GM19239 (cell line): ENCODE measurements at places on chromosomes 6 and 20.

DNA sequence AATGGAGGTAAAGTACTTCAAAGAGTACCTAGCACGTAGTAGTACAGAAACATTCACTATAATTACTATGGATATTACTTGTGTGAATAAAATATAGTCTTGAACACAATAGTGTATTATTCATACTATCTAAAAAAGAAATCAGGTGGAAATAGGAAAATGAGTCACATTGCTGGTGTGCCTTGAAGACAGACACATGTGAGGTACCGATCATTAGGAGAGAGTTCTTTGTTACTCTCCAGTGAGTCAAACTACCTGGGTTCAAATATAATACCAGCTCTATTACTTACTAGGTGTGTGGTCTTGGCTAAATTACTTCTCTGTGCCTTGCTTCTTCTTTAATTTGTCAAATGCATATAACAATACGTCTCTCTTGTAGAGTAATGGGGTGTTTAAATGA is 50.8 kb upstream of the BEND6 start:
- DNase-seq: no peak

- no peak for DNase-seq
Measured at GRCh38 chr6:144314562-144314961, 29.4 kb downstream of the UTRN start.

DNA sequence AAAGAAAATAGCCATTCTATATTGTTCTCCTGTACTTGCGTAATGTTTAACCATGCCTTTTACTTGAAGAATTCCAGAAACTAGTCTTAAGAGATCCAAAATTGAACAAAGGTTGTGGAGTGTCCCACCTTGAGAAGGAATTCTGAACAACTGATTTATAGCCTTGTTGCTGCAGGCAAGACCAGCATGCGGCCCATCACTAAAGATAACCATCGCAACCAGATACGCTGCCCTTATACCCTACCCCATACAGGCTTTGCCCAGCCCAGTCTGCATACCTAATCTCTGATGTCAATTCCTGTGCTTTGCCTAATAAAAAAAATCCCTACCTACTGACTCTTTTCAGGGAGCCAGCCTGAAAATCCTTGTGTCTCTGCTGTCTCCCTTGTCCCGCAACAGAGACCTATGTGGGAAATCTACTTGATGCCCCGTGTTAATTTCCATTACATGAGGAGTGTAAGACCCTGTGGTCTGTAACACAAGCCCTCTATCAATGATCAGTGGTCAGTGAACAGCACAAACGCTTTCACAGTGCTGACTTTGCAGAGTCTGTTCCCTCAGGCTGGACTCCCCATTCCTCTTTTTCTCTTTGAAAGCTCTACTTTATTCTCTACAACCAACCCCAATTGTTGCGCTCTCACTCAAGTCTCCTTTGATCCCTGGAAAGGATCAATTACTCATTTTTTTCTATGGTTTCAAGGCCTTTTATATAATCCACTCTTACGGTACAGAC is 125.7 kb upstream of the BTBD3 start:
- no peak for DNase-seq

- no peak for DNase-seq
Measured at GRCh38 chr20:58094160-58094559, 134.3 kb downstream of the ANKRD60 start.

- DNase-seq: no peak
Measured at GRCh38 chr20:18377896-18378481, 88.8 kb downstream of the DZANK1 start.

DNA sequence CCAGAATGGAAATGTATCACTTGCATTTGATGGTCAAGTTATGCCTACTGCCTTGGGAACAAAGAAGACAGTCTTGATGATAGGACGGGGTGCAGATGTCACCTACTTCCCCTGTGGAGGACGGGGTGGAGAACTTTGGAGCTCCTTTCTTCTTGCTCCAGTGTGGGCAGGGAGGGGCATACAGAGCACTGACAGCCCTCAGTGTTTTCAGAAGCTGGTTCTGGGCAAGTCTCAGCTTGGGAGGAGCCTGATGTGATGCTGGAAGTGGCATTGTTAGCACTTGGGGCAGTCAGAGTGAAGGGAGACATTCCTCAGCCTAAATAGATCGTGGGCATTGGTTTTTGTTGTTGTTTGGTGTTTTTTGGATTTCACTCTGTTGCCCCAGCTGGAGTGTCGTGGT is 59.7 kb downstream of the SYNJ2 start:
- no peak for DNase-seq

GRCh38 chr6:114997813-114998292 is 655.0 kb upstream of the HS3ST5 start:
- no peak for DNase-seq

GRCh38 chr6:125354649-125355048 is 52.9 kb upstream of the HDDC2 start:
- no peak for DNase-seq
